ENCODE measurements at places on chromosomes 1 and 21.

- DNase-seq, result no peak
These were observed 24.4 kb downstream of the RRAGC start for GRCh38 chr1:38834937-38835827.

DNA sequence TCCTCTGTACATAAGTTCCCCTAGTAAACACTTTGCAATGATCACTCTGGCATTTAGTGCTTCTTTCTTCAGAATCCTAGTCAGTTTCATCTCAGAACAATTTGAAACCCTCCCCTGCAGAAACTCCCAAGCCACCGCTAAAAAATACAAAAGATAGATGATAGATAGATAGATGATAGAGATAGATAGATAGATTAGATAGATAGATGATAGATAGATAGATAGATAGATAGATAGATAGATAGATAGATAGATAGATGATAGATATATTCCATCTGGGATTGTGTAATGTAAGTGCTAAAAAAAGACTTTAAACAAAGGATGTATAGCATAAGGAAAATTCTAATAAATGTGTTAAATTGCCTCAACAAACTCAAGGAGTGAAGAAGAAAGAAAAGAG, 212.6 kb upstream of the POGK start:
- DNase-seq, result no peak

DNA sequence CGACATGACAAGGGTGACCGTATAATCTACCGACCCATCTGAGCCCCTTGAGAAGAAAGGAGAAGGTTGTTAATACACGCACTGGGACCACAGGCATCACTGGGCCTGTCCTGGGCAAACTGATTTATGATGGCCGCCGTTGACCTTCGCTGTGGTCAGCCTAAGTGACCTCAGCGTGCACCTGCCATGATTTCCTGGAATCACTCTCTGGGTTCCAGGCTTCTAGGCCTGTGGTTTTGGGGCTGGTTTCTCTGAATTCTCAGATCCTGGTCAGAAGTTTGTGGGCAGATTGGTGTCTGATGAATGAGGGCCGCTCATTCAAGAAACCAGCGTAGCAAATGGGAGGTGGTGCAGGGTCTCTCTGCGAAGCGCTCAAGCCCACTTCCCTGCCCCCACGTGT, 64.0 kb downstream of the SIK1 start:
- no peak for DNase-seq

- DNase-seq, result no peak
These were observed 50.1 kb downstream of the COQ8A start for GRCh38 chr1:226990133-226990716.

DNA sequence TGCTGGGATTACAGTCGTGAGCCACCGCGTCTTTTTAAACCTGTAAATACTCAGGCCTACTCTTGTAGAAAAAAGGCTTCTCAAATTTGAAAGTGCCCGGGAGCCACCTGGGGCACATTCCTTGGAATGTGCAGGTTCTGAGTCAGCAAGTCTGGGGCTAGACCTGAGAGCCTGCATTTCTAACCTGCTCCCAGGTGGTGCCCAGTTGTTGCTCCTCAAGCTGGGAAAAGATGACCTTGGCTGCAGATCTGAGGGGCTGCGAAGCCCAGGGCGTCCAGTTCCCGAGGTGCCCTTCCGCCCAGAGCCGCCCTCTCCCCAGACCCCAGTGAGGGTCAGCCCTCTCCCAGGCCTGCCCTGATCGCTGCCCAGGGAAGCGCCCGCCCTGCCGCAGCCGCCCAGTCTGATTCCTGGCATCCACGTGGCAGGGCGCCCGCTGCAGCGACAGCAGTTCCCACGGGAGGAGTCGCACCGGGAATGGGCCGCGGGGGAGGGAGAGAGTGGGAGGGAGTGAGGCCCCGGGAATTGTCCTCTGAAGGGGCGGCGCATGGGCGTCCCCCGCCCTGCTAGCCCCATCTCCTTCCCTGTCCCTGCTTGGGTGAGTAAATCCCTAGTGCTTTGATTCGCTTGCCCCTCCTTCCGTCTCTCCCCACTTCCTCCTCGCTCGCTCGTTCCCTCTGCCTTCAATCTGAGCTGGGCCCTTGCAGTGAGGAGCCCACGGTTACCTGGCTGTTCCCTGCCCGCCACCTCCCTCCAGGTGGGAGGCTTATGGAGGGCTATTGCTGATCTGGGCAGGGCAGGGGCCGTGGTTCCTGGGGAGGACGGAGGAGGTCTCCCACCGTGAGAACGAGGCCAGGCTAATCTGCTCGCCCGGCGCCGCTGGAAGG, 18.8 kb upstream of the TENT5B start:
- DNase-seq, result no peak

- DNase-seq, result peak; percentile 45
These were observed at the start of gene NCF2 for GRCh38 chr1:183590244-183591191. Gene NCF2, minus strand, starts transcription at chr1:183590459. Its CDS starts 130 bp downstream, at chr1:183590329.

DNA sequence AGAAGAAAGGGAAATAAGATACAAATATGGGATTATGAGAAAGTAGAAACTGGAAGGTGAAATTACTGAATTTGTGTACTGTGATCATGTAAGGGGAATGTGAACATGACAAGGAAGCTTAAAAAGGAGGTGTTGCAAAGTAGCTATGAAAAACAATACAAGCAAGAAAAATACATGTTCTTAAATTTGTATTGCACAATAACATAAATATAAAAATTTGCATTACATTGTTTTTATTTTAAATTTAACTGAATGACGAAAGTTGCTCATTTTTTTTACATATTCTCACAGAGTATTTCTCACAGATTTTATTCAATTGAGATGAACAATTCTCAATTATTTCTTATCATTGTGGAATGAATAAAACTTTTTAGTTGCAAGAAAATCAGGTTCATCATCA, 874.8 kb downstream of the AMY1C start:
- no peak for DNase-seq

DNA sequence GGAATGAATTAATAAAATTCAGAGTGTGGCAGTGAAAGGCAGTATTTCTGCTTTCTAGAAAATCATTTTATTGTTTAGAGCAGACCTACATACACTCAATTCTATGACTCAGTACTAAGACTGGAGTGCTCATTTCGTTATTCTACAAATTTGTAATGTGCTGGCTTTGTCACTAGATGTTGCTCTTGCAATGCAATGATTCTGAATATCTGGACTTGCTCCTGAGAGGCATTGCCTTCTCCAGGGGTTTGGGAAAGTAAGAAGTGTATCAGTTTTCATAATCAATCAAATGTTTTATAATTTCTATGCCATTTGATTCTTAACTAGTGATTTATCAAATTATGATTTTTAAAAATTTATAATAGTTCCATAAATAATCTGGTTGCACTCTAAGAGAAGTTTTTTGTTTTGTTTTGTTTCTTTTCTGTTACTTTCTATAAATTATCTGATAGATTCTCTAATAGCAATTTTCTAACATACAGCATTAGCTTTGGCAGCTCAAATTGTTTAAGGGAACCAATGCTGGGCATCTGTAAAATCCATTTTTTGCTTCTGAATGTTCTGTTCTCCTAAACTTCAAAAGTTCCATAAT, 280.5 kb upstream of the SGIP1 start:
- no peak for DNase-seq

GRCh38 chr1:223161321-223161720, 18.3 kb upstream of the TLR5 start:
- no peak for DNase-seq

DNA sequence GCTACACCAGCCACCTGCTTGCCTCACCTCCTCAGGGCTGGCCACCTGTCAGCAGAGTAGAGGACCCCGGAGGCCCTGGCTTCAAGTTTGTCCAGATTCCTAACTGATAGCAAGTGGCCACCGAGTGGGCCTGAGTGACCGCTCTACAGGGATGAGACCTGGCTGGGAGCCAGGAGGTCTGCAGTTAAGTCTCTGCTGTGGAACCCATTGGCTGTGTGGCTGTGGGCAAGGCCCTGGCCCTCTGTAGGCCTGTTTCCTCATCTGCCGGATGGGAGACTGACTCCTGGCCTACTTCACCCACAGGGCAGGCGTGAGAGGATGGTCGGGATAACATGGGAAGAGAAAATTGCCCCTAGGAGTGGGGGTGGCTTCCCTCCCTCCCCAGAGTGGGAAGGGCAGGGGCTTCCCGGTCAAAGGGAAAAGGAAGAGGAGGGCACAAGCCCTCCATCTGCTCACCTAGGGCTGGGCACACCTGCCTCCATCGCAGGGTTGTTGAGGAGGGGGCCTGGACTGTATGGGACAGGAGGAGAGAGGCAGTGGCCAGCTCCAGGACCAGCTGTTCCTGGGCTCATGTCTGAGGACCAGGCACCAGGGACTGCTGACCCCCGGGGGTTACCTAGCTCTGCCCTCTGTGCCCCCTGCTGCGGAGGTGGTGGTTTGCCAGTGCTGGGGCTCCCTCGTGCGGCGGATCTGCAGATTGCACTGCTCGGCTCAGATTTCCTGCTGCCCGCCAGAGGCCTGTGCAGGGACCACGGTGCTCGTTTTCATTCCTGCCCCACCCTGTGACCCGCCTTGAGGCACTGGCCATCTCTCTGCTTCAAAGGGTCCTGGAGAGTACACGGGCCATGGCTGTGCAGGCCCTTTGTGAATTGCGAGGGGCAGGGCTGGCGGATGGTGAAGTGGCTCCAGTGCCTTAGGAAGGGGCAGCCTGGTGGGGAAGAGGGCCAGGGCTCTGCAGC, 9.1 kb upstream of the MTFR1L start:
- DNase-seq, result peak; percentile 83

DNA sequence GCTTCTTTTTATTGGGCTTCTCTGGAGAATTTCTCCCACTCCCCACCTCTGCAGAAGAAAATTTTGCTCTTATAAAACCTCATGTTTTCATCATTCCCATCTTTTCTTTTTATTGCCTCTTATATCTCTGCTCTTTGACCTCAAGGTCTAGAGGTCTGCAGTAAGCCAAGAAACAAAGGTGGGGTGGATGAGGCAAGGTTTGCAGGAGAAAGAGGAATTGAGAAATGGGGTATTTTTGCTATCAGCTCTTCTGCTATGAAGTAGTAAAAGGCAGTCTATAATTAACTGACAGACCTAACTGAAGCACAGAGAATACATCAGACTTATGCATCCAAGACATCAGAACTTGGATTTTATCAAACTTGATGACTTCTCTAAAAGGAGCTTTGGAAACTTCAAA, 22.9 kb downstream of the SYT11 start:
- no peak for DNase-seq
